ENCODE measurements at places on chromosomes 2 and 18.
A peak's percentile ranks its signal among the peaks of the same experiment; 100 is the strongest.

- no peak for DNase-seq
Measured at GRCh38 chr2:150981826-150982225, 279.8 kb downstream of the RBM43 start.

- peak; percentile 5 for DNase-seq
Measured at GRCh38 chr2:240948905-240949790, 43.0 kb downstream of the CROCC2 start.

DNA sequence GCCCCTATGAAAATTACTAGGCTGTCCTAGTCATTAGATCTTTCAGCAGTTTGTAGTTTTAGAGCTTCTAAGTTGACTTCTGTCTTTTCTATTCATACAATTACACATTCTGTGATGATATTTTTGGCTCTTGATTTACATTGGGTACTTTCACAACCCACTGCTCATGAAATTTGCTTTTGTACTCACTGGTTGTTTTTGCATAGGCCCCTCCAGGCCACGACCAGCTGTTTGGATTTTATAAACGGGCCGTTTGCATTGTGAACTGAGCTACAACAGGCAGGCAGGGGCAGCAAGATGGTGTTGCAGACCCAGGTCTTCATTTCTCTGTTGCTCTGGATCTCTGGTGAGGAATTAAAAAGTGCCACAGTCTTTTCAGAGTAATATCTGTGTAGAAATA is 193.8 kb downstream of the RPIA start:
- no peak for DNase-seq

- no peak for DNase-seq
Measured at GRCh38 chr2:143284087-143284675, 155.0 kb downstream of the ARHGAP15 start.

DNA sequence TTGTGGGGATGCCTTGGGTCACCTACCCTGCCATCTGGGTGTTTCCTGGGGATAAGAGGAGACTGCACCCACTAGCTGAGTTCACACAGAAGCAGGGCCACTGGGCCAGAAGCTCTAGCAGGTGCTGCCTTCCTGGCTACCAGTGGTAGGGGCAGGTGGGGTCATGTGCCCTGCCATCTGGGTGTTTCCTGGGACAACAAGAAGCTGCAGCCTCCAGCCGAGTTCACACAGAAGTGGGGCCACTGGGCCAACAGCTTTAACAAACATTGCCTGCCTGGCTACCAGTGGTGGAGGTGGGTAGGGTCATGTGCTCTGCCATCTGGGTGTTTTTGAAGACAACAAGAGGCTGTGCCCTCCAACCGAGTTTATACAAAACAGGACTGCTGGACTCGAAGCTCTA is 282.2 kb upstream of the SYT4 start:
- no peak for DNase-seq

Measured in muscle of back (tissue), 13 donors.